CD4-positive, alpha-beta T cell treated with Interleukin-17A for 1 hour (primary cell): ENCODE measurements at places on chromosomes 6 and 20.

DNA sequence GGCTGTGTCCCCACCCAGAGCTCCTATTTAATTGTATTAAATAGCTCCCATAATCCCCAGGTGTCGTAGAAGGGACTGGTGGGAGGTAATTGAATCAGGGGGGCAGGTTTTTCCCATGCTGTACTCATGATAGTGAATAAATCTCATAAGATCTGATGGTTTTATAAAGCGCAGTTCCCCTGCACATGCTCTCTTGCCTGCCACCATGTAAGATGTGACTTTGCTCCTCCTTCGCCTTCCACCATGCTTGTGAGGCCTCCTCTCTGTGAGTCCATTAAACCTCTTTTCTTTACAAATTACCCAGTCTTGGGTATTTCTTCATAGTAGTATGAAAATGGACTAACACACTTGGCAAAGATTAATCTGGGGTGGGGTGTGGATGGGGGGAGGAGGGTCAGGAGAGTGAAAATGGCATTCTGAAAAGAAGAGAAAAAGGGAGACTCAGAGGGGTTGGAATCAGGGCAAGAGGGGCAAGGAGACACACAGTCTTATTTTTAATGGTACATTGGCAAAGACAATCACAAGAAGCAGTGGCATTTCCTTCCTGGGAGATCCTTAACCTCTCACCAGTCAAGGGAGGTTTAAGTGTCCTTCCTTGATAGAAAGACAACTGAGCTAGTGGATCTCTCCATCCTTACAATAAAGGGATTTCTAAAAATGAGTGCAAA lies 37.5 kb upstream of the NOX3 start:
- DNase-seq: no peak

DNA sequence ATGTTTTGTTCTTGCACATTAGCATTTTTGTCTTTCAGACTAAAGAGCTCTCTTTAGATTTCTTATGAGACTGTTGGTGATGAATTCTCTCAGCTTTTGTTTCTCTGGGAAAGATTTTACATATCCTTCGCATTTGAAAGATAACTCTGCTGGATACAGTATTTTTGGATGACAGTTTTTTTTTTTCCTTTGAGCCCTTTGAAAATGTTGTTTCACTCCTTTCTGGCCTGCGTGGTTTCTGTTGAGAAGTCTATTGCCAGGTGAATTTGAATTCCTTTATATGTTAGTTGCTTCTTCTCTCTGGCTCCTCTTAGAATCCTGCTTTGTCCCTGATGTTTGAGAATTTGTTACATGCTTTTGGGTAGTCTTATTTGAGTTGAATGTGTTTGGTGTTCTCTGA lies 22.2 kb upstream of the KIAA1586 start:
- no peak for DNase-seq

GRCh38 chr6:111971866-111972532 lies 81.9 kb upstream of the CCN6 start:
- DNase-seq: no peak

DNA sequence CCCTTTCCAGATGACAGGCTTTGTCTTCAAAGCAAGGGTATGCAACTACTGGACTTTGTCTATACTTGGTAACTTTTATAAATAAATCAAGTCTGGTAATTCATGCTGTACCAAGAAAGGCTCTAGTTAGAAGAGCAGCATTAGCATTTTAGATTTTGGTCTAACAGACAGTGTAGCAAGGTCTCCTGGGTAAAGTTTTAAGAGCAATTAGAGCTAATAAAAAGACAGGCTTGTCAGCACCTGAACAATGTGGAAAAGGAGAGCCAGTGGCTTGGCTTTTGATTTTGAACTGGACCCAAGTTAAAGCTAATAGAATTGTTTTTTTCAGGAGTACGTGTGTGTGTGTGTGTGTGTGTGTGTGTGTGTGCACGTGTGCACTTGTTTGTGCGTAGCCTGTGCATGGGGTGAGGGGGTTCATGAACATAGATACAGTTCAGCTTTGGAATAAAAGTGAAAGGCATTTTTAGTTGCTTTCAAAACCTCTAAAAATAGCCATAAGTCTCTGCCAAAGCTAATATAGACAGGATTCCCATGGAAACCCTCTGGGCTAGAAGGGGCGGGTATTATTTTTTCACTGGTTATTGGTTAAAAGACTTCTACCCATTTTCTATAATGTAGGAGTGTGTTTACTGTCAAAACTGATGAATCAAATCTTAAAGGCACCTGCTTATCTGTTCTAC lies 138.4 kb downstream of the KCNQ5 start:
- no peak for DNase-seq
